ENCODE measurements at places on chromosomes 3 and 15.

GRCh38 chr3:120171134-120171873, 77.1 kb upstream of the GSK3B start:
- DNase-seq = no peak

GRCh38 chr3:124986192-124987143, 51.9 kb upstream of the MUC13 start:
- no peak for DNase-seq

DNA sequence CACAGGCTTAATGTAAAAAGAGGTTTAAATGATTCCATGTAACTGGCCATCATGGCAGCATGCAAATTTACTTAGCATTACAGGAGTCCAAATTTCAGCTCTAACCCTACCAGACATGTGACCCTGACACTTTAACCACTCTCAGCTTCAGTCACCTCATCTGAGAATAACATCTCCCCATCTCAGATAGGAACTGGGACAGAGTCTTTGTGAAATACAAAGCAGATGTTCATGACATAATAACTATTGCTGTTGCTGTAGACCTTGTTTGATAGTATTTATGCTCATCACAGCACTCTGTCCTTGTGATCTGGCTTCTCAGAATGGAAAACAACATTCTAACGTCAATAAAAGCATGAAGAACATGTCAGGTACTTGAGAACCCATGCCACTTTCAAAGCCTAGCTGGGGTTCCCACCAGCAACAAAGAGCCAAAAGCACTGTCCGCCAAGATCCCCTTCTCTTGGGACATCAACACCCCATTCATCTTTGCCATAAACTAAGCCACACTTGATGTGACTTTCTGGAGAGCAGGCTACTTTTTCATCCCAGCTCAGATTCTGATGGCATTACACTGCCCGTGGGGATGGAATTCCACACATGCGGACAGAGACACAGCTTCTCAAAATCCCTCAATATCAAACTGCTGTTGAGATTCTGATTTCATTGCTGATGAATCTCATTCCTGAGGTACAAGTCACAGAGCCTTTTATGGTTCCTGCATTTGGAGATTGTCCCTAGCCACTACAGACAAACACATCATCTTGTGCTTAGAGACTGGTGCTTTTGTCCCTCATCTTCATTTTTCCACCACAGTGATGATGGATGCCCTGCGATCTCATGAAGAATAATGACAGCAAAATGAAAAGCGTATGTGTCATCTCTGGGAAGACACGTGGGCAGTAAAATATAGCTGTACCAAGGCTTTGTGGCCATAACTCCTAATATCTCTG, 202.7 kb downstream of the TNIK start:
- DNase-seq = no peak

GRCh38 chr15:75008629-75009326, 13.4 kb downstream of the SCAMP5 start:
- DNase-seq = no peak

- DNase-seq = no peak
These were observed 19.3 kb downstream of the LMCD1 start for GRCh38 chr3:8520816-8521403.

DNA sequence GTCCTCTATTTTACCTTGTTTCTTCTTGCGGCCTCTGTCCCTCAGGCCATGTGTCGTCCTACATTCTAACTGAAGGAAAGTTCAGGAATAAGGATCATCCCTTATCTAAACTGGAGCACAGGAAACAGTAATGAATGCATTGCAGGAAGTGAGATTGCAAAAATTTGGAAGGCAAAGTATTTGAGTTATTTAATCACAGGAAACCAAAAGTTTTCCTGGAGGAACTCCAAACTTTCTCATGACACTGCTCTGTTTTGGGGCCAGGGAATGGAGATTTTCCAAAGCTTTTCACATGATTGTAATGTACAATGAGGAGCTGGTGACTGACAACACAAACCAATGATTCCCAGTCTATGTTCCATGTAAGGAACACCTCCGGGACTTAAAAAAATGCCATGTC, 57.8 kb upstream of the PLSCR4 start:
- DNase-seq = no peak

DNA sequence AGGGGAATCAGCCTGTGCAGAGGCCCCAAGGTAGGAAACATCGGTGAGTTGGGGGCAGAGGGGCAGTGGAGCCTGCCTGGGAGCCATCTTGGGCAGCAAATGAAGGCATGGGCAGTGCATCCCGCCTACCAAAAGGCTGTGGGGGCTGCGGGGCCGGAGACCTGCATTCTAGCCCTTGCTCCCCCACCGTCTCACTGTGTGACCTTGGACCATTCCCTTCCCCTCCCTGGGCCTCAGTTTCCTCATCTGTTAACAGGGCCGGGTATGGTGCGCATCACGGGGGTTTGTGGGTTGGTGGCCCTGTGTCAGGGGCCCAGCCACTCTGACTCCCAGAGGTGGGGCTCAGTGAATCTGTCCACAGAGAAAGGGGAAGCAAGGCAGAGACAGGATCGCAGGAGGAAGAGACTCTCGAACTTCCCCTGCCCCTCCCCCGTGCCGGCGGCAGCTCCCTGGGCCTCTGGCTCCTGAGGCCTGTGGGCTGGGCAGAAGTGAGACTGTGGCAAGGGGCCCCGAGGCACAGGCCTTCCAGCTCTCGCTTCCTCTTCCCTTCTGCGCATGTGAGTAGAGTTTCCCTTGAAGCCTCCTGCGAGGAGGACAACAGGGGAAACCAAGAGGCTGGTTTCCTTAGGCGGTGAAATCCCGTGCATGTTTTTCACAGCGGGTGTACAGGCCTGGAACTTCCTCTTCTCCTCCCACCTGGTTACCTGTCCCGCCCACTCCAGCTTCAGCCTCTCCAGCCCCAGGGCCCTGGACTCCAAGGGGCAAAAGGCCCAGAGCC, 42.9 kb downstream of the IDH2 start:
- DNase-seq = peak; percentile 87

DNA sequence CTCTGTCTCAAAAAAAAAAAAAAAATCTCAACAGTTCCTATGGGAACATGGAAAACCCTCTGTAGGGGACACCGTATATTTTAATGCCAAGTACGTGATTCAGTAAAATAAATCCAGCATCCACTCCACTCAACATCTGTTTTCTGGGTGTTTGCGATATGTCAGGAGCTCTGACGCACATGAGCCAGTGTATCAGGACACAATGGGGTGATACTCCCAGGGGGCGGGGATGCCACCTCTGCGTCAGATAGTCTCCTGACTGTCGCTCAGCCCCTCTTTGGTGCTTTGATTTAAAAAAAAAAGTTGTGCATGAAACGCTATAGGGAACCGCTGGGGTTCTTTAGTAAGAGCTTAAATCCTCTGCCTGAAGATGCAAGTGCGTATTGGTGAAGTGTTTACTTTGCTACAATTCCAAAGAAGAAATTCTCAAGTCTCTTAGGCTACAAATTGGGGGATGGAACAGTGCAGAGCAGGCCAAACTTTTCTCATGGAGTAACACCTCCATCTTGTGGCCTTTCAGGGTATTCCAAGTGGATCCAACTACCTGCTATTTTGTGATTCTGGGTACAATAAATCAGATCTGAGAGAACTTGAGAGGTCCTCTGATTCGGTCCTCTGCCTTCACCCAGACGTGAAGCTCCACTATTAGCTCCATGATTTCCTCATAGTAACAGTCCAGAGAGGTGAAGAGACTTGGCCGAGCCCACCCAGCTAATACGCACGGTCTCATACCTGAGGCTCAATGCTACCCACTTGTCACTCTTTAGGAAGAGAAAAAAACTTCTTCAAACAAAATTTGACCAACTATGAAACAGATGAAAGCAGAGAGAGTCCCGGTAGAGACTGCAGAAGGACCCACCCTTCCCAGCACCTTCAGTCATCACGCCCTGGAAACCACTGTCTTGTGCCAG, 9.3 kb upstream of the NR2E3 start:
- DNase-seq = peak; percentile 35

DNA sequence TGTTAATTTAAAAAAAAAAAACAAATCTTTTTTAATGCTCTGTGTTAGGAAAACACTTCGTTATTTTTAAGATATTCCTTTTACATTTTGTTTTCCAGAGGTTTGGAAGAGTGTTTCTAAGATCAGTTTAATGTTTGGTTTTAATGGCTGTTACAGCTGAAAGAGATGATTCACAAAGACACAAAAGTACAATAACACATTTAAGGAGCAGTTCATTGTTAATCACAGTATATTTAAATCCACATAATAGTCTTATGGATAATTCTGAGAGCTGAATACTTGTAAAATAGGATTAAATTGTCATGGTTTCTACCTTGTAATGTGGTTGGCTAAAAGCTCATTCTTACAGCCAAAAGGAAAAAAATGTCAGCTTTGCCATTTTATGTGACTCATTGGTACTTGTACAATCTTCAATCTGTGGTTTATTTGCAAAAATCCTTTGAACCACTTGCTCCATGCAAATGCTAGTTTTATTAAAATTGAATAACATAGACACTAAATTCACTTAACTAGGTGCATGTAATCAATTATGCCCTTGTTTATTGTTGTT, 426.4 kb downstream of the NLGN1 start:
- DNase-seq = no peak

DNA sequence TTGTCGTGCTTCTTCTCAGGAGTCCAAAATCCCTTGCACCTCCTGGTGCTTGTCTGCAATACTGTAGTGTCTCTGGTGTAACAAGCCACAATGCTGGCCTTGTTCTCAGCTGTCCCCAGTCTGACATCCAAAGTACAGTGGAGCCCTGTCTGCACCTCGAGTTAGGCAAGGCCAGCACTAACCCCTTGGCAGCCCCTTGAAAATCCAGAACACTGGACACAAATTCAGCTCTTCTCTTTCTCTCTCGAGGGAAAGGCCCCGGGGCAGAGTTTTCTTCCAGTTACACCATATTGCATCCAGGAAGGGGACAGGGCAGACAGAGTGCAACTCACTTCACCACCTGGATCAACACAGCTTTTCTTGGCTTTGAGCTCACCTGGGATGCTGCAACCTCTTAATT, 91.3 kb upstream of the ATP10A start:
- no peak for DNase-seq

Data from activated T-cell treated with anti-CD3 and anti-CD28 coated beads, Interleukin-2, amount 50 U/mL, for 72 hours (primary cell).